ENCODE measurements at places on chromosomes 2 and 18.

DNA sequence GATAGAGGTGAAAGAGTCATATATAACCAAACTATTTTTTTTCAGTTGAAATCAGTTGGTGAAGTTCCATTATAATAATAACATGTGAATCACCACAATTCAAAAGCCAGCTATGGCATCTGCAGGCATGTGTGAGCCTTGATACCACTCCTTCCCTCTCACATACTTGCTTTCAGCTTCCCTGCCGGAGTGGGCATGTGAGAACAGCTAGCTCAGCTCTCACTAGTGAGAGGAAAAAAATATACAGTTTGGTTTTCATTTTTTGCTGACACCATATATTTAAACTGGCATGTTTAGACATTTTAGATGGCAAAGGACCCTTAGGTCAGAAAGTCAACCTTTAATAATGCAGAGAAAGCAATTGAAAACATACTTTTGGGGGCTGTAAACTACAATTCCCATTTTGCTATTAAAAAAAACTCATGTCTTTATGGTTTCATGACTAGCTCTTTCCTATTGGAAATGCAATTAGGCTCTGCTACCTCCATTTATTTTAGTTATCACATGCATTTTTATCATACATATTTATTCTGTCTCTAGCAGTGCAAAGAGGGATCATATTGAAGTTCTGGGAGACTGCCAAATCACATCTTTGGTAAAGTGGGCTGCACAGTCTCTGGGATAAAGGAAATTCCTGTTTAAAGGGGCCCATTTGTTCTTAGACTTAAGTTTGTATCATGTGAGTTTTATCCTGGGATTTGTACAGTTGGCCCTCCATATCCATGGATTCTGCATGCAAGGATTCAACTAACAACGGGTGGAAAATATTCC lies 33.2 kb upstream of the SLC40A1 start:
- DNase-seq, result no peak

GRCh38 chr2:169511818-169512217 lies 2.3 kb downstream of the KLHL41 start:
- DNase-seq, result no peak

DNA sequence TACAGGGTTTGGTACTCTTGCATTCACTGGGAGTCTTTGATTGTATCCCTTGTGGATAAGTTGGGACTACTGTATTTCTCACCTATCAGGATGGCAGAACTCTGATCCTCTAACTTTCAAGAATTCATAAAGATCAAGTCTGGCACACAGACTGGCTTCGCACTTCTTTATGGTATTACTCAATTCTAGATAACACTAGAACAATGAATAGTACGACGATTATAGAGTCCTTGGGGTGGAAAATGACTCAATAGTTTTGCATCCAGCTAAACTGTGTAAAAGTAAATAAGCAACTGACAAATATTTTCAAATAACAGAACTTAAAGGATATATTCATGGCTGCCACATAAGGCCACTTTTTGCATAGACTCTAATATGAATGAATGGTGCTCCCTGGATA lies 103.4 kb upstream of the MEX3C start:
- no peak for DNase-seq

GRCh38 chr2:169662744-169663143 lies 31.5 kb downstream of the CFAP210 start:
- DNase-seq, result no peak

- DNase-seq, result no peak
Observed at GRCh38 chr2:216773072-216773471, 77.7 kb upstream of the IGFBP5 start.

DNA sequence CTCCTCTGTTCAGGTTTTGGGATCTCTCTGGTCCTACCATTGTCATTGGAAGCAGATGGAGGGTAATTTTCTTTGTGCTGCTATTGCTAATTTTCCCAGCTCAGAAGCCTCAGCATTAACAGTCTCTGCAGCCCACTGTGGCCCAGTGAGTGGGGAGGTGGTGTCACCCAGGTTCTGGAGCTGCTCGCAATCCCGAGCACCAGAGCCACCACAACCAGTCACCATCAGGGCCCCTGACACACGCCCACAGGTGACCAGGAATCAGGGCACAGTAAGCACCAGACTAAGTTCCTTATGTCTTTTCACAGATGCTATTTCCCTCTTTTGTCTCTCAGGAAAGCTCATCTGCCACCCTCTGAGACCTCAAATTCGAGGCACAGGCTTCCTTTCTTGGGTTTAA lies 87.9 kb downstream of the SEPTIN10 start:
- no peak for DNase-seq

GRCh38 chr2:8663997-8664396 lies 17.9 kb upstream of the ID2 start:
- no peak for DNase-seq

All from epithelial cell of proximal tubule (primary cell).